DMS 273 treated with DMSO at 0.1 percent for 48 hours (cell line): ENCODE measurements at places on chromosomes 3 and 15.

DNA sequence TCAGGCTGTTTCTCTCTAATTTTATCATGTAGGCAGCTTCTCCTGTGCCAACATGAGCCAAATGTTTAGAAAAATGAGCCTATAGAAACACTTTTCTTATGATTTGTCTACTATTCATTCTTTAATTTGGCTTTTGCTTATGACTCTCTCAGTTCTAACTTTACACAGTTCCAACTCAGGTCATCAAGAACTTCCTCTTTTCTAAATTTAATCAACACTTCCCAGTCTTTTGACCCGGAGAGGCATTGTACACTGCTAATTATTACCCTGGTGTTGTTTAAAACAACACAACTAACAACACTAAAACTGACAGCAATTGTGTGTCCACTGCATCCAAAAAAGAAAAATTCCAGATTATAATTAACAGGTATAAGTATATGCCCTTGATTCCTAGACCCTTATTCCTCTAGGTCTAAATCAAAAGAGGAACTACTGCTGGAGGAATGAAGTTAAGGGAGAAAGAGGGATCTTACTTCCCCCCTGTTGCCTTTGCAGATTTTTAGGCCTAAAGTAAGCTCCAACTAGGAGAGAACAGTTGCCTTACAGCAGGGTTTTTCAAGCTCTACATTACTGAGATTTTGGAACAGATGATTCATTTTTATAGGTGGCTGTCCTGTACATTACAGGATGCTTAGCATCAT lies 332.2 kb upstream of the GOLIM4 start:
- DNase-seq = no peak

GRCh38 chr3:125002414-125003368 lies 53.1 kb downstream of the HEG1 start:
- no peak for DNase-seq

DNA sequence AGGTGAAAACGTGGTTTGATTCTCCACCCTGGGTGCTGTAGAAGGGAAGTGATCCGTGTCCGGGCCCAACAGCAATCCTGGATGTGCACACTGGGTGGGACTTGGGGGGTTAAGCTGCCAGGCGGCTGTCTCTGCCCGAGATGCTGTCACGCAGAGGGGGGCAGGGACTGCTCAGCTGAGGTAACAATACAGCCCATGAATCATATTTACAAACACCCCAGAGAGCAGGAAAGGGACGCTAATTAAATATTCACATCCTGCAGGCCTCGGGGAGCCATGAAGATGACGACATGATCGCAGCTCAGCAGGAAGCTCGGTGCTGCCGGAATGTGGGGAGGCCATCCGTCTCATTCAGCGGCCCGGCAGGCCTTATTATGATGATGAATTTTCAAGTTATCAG lies 17.9 kb upstream of the CRABP1 start:
- no peak for DNase-seq

DNA sequence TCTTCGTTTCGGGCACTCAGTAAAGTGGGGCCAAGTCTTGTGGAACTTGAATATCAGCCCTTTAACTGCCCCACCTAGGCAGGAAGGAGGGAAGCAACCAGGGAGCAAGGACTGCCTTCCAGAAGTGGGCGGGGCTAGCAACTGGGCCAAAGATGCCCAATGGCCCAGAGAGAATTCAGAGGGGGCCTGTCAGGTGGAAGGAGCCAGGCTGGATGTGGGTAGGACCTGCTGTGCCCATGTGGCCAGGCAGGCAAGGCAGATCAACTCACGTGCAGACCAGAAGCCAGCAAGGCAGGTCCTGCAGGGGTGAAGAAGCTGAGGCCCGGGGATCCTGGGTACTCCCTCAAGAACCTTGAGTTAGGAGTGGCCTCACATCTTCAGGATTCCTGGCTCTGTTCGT lies 5.5 kb downstream of the MAP6D1 start:
- no peak for DNase-seq

- no peak for DNase-seq
Observed at GRCh38 chr15:68377766-68378165, 54.2 kb downstream of the ITGA11 start.

DNA sequence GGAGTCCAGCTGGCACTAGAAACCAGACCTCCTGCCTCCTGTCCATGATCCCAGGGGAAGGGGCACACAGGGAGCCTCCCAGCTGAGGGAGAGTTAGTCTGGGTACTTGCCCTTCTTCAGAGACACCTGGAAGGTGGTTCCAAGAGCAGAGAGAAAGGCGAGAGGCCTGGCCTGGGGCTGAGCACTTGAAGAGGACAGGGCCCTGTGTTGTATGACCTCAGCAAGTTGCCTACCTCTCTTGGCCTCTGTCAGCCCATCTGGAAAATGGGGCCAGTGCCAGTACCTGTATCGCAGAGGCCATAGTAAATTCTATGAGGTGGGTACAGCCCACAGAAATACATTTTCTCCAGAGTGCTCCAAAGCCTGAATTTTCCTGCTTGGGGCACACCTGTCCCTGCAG lies 19.5 kb downstream of the PTH1R start:
- DNase-seq = no peak

DNA sequence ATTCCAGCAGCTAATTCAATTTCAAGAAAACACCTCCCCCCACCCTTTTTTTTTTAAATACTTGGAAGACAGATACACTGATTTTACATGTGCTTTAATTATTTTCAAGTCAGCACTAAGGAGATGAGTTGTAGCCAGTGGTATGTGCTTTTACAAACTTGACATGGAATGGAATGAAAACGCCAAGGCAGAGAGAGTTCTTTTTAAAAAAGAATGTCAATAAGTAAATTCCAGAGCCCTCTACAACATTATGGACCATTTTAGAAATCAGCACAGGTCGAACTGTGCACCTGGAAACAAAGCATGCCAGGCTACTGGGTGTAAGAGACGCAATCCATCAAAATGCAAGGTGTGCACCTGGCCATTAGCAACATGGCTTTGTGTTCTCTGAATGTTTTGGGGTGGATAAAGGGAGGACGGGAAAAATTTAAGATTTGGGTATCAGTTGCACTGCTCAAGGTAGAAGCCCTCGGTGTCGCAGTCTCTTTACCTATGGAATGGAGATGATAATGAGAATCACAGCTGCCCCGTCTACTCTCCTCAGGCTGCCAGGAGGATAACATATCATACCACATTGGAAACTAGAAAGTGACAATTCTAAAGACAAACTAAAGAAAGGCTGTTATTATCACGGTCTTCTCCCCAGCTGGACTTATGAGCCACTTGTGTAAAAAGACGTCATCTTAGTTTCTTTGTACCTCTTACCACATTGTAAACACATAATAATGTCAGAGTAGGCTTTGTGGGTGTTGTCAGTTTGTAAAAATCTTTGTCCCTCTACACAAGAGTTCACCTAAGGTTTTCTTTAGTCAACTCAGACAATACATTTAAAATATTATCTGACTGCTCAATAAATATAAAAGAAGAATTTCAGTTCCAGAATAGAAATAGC lies 107.4 kb upstream of the PRICKLE2 start:
- DNase-seq = no peak

GRCh38 chr3:168248383-168249204 lies 152.9 kb upstream of the GOLIM4 start:
- DNase-seq = no peak
